ENCODE measurements at places on chromosomes 5 and 9.

GRCh38 chr5:17444496-17444895 lies 53.5 kb upstream of the TAF11L2 start:
- DNase-seq: no peak

- DNase-seq: no peak
These were observed 2.3 kb downstream of the SSBP2 start for GRCh38 chr5:81748556-81748955.

DNA sequence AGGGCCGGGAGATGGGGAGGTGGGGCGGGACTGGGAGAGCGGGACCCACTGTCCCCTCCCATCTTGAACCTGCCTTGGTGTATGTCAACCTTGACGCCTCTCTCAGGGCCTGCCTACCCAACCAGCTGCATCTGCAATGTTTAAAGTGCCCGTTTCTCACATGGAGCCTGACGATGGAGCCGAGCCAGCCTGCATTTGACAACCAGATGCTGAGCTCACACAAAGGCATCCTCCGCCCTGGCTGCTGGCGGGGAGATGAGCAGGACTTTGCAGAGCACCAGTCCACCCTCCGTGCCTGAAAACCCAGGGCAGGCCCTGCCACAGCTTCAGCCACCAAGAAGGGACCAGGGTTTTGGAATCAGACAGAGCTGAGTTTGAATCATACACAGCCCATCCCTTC lies 141.1 kb upstream of the SMIM23 start:
- DNase-seq: no peak

GRCh38 chr9:130188860-130189481 lies 16.8 kb downstream of the NCS1 start:
- DNase-seq: no peak

GRCh38 chr5:143347698-143348344 lies 55.7 kb downstream of the NR3C1 start:
- DNase-seq: no peak

- no peak for DNase-seq
These were observed 453.3 kb downstream of the BNC2 start for GRCh38 chr9:16417161-16417560.

- DNase-seq: no peak
These were observed 403.9 kb downstream of the CDH18 start for GRCh38 chr5:19584131-19584530.

- no peak for DNase-seq
These were observed 59.4 kb downstream of the CXXC5 start for GRCh38 chr5:139707445-139708003.

DNA sequence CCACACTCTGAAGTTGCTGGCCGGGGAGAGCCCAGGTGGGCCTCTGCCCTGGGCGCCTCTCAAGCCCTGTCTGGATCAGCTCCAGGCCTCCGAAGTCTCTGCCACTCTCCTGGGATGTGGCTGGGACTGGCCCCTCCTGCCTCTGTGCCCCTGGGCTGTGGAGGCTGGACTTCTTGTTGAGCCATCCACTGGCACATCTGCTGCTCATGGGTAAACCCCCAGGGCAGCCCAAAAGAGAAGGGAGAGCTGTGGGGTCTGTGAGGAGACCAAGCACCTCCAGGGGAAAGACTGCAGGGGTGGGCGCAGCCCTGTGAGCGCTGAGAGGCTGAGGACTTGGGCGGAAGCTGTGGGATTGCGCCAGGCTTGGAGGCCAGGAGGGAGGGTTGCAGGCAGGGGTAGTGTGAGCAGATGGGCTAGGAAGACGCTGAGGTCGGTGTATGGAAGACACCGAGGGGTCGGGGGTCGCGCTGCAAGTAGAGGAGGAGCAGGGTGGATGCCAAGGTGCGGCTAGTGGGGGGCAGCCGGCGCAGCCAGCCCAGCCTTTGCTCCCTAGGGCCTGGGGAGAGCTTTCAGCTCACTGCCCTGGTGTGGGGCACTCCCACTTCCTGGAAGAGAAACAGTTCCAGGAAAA lies 118.1 kb downstream of the WNK2 start:
- DNase-seq: no peak

- DNase-seq: no peak
These were observed 55.4 kb upstream of the PPP3R2 start for GRCh38 chr9:101650142-101650541.

GRCh38 chr5:54904425-54904824 lies 81.0 kb downstream of the ESM1 start:
- no peak for DNase-seq

- DNase-seq: no peak
These were observed 304.1 kb upstream of the PANK3 start for GRCh38 chr5:168883281-168883741.

- DNase-seq: no peak
These were observed 11.0 kb upstream of the NANS start for GRCh38 chr9:98045234-98046179.

DNA sequence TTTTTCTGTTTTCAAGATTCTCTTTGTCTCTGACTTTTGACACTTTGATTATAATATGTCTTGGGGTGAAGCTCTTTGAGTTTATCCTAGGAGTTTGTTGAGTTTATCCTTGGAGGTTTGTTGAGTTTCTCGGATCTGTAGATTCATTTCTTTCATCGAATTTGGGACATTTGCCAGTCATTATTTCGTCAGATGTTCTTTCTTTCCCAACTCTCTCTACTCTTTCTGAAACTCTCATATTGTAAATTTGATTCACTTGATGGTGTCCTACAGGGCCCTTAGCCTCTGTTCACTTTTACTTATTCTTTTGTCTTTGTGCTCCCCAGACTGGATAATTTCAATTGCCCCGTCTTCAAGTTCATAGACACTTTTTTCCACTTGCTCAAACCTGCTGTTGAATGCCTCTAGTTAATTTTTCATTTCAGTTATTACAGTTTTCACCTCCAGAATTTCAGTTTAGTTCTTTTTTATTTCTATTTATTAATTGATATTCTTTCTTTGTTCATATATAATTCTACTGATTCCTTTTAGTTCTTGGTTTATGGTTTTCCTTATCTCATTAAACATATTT lies 8.1 kb upstream of the TDRD7 start:
- DNase-seq: no peak

DNA sequence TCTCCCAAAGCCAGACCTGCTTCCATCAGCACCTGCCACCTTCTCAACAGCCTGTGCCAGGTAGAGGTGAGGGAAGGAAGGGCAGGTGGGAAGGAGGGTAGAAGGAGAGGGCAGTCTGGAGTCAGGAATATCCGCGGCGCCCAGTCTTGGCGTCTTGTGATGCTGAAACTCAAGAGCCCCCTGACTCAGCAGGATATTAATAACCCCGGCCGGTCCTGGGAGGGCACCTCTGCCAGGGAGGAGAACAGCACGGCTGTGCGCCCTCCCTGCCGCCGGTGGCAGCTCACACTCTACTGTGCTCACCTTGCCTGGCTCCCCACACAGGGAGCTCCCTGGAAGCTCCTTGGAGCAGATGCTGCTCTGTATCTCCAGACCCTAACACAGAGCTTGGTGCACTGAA lies 11.6 kb upstream of the NTNG2 start:
- no peak for DNase-seq

DNA sequence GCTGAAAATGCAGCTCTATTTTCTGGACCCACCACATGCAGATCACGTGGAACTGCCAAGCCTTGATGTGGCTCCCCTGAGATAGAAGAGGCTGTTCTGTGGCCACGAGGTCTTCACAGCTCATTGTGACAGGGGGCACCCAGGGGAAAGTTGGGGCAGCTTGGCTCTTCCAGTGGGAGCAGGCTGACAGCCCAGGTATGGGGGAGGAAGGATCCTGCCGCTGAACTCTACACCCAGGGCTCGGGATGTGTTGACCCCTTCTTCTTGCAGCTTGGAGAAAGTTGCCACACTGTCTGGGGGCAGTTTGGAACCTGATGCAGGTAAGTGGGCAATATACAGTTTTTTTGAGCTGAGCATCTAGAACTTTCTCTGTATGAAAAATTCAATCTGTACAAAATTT lies 133.6 kb upstream of the PITX1 start:
- no peak for DNase-seq

DNA sequence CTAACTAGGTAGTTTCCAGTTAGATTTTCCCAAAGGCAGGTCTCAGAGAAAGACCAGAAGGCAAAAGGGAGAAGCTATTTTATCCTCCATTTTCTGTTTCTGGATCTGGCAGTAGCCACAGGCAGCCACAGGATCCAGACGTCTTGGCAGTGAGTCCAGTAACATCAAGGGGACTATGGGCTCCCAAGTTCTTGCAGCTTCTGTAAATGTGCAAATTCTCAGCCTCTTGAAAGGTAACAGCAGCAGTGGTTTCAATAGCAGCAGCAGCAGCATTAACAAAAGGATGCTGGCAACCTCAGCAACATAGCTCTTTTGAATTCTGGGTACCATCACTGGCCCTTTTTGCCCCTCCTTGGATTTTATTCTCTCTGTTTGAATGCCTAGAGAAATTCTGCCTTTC lies 27.1 kb upstream of the IL33 start:
- no peak for DNase-seq

GRCh38 chr5:124631874-124632550 lies 114.4 kb downstream of the ZNF608 start:
- no peak for DNase-seq

GRCh38 chr5:53944981-53945380 lies 365.4 kb downstream of the ARL15 start:
- no peak for DNase-seq

- DNase-seq: no peak
These were observed 4.9 kb upstream of the IFNA21 start for GRCh38 chr9:21171351-21171750.

DNA sequence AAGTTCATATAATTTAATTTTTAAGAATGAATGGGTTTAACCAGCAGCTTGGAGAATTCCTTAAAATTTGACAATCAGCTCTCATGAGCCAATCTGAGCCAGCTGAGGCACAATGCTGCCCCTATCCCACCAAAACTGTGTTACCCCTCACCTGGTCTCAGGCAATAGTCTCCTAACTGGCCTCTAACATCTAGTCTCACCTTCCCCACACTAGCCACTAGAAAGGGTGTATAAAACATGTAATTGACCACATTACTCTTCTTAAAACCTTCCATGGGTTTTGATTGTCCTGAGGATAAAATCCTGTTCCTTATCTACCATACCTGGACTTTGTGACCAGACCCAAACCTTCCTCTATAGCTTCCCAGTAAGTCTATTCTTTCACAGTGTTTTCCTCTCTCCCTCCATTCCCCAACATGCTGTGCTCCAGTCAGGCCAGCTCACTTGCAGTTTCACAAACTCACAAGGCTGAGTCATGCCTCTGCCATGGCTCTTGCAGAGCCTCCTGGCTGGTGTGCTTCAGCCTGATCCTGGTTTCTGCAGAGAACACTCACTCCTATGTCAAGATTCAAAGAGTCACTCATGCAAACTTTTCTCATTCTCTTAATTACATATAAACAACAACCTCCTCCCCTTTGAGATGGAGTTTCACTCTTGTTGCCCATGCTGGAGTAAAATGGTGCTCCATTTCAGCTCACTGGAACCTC lies 16.0 kb upstream of the ZCCHC7 start:
- DNase-seq: no peak

GRCh38 chr5:83654427-83654994 lies 66.1 kb downstream of the HAPLN1 start:
- no peak for DNase-seq

DNA sequence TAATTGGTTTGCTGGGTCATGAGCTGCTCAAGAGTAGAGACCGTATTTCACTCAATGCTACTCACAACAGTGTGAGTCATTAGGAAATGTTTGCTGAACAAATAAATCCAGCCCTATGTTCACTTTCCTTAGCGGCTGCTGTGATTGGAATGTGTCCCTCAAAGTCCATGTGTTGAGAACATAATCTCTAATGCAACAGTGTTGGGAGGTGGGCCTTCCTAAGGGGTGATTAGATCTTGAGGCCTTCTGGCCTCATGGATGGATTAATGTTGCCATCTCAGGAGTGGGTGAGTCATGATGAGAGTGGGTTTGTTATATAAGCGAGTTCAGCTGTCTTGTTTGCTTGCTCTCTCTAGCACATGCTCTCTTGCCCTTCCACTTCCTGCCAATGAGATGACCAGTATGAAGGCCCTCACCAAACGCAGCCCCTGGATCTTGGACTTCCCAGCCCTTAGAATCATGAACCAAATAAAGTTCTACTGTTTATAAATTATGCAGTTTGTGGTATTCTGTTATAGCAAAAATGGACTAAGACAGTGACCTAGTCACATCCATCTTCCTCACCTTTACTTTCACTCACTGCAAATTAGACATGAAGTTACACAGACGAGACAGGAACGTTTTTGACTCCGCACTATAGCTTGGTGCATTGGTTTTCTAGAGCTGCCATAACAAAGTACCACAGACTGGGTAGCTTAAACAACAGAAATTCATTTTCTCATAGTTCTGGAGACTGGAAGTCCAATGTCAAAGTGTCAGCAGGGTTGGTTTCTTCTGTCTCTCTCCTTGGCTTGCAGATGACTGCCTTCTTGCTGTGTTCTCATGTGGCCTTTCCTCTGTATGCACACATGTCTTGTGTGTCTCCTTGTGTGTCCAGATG lies 50.9 kb upstream of the FAM169A start:
- DNase-seq: no peak

GRCh38 chr9:137387891-137388560 lies 34.9 kb downstream of the EXD3 start:
- DNase-seq: no peak

GRCh38 chr5:78509145-78509865 lies 139.3 kb downstream of the LHFPL2 start:
- no peak for DNase-seq

DNA sequence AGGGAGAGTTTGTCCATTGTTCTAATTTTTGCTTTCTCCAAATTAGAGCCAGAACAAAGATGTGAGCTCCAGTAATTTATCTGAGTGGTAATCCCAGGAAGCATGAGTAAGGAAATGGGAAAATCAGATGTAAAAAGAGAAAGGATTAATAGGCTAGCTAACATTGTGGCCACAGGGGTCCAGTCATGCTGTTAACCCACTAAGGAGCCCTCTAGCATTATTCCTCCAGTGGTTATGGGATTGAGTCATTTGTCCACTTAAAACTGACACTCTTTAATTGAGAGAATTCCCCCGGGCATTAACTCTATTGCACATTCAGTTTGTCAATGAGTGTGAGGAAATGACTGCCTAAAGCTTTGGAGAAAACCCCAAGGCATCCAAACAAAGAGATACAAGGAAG lies 700.3 kb upstream of the TYRP1 start:
- no peak for DNase-seq

GRCh38 chr5:40384782-40385390 lies 294.8 kb upstream of the PTGER4 start:
- no peak for DNase-seq

DNA sequence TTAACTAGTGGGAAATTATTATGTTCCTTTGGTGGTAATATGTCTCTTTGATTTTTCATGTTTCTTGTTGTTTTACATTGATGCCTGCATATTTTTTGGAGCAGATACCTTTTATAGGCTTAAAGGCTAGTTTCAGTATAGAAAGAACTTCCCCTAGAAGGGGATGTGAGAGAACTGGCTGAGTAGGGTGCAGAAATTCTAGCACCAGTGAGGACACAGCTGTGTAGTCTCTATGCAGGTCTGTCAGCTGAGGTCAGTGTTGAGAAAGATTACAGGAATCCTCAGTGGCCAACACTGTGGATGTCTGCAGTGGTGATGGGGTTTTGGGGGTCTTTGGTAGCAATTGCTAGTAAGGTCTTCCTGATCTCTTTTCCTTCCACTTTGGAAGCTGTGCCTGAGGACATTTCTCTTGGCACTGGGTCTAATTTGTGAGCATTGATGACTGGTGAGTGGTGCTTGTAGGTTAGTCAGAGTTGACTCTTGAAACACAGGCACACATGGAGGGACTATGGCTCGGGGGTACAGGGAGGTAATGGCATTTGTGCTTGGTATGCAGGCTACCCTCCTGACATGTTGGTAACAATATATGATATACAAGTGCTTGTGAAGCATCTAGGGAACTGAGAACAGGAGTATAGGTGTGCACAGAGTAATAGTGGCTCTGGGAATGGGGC lies 221.4 kb downstream of the SPATA31D1 start:
- DNase-seq: no peak
